Endodermal cell (in vitro differentiated cells): ENCODE measurements at places on chromosomes 5 and 9. TPM values are rescaled to one million over a fixed set of nuclear protein-coding genes. Genes with fewer than 3 reads are reported as not detected.

The TESK1 gene
- total RNA-seq = 29.5 to 35.2 TPM (median 31.4 TPM) in 3 replicates

DNA sequence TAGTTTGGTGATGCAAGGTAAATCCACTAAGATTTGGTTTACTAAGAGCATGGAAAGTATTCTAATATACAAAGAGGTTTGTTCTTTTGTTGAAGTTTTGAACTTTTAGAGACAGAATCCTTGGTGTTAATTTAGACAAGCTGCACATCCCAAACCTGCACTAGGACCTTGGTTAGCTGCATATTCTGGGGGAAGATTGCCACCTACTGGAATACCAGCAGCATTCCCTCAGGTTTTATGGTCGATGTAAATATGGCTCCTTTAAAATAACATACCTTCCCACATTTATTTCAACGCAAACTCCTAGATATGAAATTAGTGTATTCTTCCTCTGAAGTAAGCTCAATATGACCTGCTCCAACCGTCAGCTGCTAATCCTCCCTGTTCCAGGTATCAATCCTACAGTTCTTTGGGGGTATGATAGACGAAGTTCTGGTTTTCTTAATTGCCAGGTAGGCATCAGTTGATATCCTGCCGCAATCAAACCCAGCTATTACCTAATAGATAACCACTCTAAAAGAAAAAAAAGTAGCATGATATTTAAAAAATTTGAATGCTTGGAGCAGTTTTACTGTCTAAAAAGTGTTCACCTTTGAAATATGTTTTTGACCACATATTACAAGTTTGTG lies 624.1 kb downstream of the ISL1 start:
- H3K4me1 ChIP-seq = no peaks in the 10 kb centered on the region
- no peaks in the 10 kb centered on the region for H3K36me3 ChIP-seq
- no peak overlapping the region for H3K4me3 ChIP-seq
- H3K27ac ChIP-seq = no peak overlapping the region
- no peaks in the 10 kb centered on the region for H3K27me3 ChIP-seq

- no peak within 1 kb of the TSS for H3K4me3 ChIP-seq
- peak; percentile 93 for DNase-seq
- peaks cover 14% of the 10 kb centered on the region for H3K27me3 ChIP-seq
- H3K36me3 ChIP-seq = no peaks in the 10 kb centered on the region
- H3K4me1 ChIP-seq = no peaks in the 10 kb centered on the region
- no peak within 1 kb of the TSS for H3K27ac ChIP-seq
Measured at GRCh38 chr9:135701959-135702721, at the start of gene KCNT1. Gene KCNT1 (plus strand): TSS chr9:135702185. CDS start chr9:135702259, 74 bp downstream.

The OBP2B gene
- not detected in 3 replicates for total RNA-seq

The DBH gene
- not detected in 3 replicates for total RNA-seq

DNA sequence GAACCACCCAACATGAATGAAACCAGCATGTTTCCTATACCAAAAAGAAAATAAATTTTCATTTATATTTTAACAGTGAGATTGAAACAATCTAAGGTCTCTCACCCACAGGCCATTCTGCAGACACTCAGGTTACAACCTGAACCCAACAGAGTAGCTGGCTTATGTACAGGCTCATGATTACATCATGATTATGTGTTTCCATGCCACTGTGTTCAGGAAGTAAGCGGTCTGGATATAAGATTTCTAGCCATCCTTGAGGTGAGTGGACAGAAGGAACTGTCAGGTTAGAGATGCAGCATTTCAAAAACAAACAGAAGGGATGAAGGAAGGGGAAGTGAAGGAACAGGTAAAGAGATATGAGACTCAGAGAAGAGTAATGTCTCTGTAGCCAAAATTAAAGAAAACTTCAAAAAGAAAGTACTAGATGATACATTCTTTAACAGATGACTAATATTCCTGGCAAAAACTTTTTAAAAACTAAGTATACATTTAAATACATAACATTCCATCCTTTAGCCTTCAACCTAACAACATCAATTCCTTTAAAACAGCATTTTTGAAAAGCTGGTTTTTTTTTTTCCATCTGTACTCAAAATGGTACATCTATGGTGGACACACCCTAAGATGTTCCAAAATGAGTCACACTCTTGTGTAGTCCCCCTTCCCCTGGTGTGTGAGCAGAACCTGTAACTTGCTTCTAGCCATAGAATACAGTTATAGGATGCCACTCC lies 119.8 kb downstream of the LPAR1 start:
- no peaks in the 10 kb centered on the region for H3K4me1 ChIP-seq
- H3K27me3 ChIP-seq = no peaks in the 10 kb centered on the region
- H3K4me3 ChIP-seq = no peak overlapping the region
- DNase-seq = no peak
- H3K36me3 ChIP-seq = no peaks in the 10 kb centered on the region
- no peak overlapping the region for H3K27ac ChIP-seq

DNA sequence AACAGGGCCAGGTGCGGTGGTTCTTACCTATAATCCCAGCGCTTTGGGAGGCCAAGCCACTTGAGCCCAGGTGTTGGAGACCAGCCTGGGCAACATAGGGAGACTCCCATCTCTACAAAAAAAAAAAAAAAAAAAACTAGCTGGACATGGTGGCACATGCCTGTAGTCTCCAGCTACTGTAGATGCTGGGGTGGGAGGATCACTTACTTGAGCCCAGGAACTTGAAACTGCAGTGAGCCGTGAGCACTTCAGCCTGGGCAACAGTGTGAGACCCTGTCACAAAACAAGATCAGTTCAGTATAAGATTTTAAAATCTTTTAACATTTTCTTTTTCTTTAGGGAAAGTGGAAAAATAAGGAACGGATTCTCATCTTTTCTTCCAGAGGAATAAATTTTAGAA lies 2.5 kb downstream of the BRIX1 start:
- H3K27me3 ChIP-seq = no peaks in the 10 kb centered on the region
- H3K4me3 ChIP-seq = peak overlapping the region; percentile 97
- H3K36me3 ChIP-seq = peaks cover 50% of the 10 kb centered on the region
- no peak overlapping the region for H3K27ac ChIP-seq

The PAX5 gene
- total RNA-seq = 0.14 and 0.15 TPM in 2 replicates

GRCh38 chr9:18452276-18452675 lies 21.7 kb upstream of the ADAMTSL1 start:
- no peaks in the 10 kb centered on the region for H3K36me3 ChIP-seq
- peaks cover 4% of the 10 kb centered on the region for H3K4me1 ChIP-seq
- H3K4me3 ChIP-seq = no peak overlapping the region
- no peak for DNase-seq
- no peaks in the 10 kb centered on the region for H3K27me3 ChIP-seq

- DNase-seq = no peak
- peaks cover 3% of the 10 kb centered on the region for H3K4me1 ChIP-seq
- no peak overlapping the region for H3K27ac ChIP-seq
- H3K27me3 ChIP-seq = peaks cover 13% of the 10 kb centered on the region
- H3K36me3 ChIP-seq = no peaks in the 10 kb centered on the region
Measured at GRCh38 chr5:4704951-4705350, 435.2 kb upstream of the ADAMTS16 start.

DNA sequence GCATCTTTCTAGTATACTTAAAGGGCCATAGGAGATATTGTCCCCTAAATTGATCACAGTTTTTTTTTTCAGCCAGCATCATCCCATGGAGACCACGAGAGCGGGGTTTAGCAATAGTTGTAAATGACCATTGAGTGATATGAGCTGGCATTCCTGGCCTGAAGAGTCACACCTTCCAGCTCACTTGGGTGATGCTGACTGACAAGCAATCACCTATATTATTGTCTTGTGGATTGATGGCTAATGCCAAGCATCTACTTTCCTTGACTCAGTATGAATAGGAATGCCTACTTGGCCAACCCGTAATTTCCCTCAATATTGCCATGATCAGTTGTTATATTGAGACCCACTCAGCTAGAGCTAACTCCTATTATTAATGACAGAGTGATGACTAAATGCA lies 70.5 kb downstream of the ADAMTSL1 start:
- H3K4me1 ChIP-seq = no peaks in the 10 kb centered on the region
- H3K36me3 ChIP-seq = no peaks in the 10 kb centered on the region
- no peak for DNase-seq
- no peak overlapping the region for H3K27ac ChIP-seq
- H3K4me3 ChIP-seq = no peak overlapping the region

The PLAC8L1 gene
- total RNA-seq = 1.00 TPM in 1 of 3 replicates, not detected in the others

DNA sequence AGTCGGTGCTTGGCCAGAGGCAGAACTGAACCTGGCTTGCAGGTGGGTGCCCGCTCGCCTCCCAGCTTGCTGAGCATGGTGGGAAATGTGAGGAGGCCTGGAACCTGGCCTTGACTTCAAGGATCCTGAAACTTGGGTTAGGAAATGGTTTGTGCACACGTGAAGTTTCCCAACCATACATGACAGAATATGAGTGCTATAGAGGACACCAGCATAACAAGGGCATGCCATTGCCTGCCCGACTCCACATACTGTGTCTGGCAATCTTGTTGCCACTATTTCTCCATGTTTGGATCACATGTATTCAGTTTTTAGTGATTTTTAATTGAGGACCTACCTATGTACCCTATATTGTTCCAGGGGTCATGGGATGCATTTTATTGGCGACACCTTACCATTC lies 177.6 kb upstream of the ANKRD55 start:
- no peak for DNase-seq
- no peaks in the 10 kb centered on the region for H3K36me3 ChIP-seq
- H3K4me1 ChIP-seq = peaks cover 10% of the 10 kb centered on the region
- H3K27me3 ChIP-seq = no peaks in the 10 kb centered on the region

The EFNA5 gene
- 49.8 and 63.1 TPM in 2 replicates for total RNA-seq

The TMEM174 gene
- total RNA-seq = not detected in 2 replicates
